SK-N-SH (cell line): ENCODE measurements at places on chromosomes 4 and X.

DNA sequence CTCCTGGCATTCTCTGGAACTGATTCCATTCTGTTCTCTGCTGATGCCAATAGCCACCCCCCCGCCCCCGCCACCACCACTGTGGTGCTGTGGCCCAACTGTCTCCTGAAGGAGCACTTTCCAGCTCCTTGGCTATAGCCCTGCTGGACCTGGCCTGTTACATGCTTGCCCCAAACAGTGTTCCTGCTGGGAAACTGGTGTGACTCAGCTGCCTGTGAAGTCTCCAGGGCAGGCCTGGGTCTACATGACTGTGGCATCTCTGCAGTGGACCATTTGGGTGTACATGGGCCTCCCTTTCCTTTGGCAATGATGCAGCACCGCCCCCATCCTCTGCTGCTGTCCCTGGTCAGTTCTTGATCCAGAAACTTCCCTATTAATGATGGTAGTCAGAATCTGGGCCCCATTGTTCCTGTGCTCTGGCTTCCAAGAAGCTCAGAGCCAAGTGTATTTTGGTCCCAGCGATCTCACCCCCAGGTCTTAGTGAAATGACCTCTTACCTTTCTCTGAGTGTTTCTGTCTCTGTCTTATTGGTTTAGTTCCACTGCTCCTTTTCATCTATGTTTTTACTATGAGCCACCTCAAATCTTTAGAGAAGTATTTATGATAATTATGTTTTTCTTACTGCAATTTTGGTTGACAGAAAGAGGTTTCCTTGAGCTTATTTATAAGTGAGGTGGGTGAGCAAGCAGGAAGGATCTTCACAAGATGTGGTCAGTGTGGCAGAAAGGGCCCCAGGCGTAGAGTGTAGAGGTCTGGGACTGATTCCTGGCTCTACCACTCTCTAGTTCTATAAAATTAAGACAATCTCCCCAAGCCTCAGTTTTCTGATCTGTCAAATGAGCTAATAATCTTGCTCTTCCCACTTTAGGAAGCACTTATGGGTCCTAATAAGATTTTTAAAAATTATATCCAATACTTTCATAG lies 210.7 kb upstream of the EOLA2 start:
- no peak for DNase-seq

- DNase-seq: no peak
These were observed 452.5 kb downstream of the IL15 start for GRCh38 chr4:142088906-142089305.

GRCh38 chr4:2672700-2673099 lies 83.4 kb downstream of the TNIP2 start:
- DNase-seq: no peak

GRCh38 chr4:167903291-167903721 lies 189.0 kb upstream of the ANXA10 start:
- DNase-seq: no peak

DNA sequence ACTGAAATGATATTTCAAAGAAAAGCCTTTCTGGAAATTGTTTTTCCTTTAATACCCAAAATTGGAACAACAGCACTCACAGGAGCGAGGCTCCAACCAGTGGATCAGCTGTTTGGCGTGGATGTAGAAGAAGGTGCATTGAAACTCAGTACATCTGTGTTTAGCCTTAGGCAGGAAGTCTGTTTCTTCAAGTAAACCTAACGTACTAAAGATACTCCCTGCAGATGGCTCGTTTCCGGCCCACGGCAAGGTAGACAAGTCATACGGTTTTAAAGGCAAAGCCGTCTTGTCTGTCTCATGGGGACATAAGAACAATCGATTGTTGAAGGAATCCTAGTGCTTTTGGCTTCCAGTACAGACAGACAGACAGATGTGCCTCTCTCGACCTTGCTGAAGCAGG lies 50.0 kb upstream of the CLCN4 start:
- DNase-seq: no peak
